ENCODE measurements at places on chromosomes 7 and 10. TPM values are rescaled to one million over a fixed set of nuclear protein-coding genes. Genes with fewer than 3 reads are reported as not detected.

DNA sequence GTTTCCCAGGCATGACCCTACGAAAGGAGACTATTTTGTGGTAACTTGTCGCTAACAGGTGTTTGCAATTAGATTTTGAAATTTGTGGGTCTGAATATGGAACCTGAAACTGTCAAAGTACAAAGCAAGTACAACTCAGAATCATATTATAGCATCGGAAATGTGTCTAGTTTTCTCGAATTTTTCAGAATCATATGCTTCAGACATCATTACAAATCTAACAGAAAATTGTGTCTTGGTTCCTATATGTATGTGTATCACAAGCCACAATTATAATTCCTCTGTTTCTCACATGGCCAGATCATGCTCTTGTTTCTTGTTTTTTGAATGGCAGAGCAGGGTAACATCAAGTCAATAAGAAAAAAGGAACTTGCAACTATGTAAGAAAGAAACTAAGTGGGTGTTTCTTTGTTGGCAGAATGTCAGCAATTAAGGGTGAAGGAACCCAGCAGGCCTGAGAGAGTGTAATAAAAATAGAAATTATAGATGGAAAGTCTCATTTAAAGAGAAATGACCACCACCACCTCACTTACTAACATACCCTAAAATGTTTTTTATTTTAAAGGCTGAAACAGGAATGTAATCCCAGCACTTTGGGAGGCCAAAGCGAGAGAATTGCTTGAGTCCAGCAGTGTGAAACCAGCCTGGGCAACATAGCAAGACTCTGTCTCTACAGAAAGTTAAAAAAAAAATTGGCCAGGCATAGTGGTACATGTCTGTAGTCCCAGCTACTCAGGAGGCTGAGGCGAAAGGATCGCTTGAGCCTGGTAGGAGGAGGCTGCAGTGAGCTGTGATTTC is 51.3 kb downstream of the PRTFDC1 start:
- DNase-seq = peak; percentile 48

GRCh38 chr7:28686418-28686800 is 271.7 kb downstream of the TRIL start:
- DNase-seq = peak; percentile 81

UTF1 gene
- total RNA-seq = not detected

DNA sequence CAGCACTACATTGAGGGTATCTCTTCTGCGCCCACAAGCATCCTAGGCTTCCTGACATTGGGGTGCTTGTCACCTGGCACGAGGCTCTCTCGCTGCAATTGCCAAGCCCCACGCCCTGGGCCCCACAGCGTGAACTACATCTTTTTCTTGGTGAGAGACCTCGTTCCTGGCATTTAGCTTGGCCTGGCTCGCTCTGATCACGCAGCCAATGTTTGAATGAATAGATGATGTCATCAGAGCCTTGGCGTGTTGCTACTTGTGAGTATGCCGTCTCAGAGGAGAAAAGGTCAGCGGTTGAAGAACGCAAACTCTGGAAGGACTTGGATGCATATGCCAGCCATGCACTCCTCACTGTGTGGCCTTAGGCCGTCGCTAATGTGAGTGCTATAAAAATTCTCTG is 150.2 kb upstream of the AUTS2 start:
- DNase-seq = peak; percentile 11

GRCh38 chr7:111528331-111528730 is 34.0 kb downstream of the IMMP2L start:
- DNase-seq = no peak

RHOBTB1 gene
- total RNA-seq = 33.9 TPM

- DNase-seq = no peak
Observed at GRCh38 chr10:47026301-47027107, 115.3 kb downstream of the PTPN20 start.

DNA sequence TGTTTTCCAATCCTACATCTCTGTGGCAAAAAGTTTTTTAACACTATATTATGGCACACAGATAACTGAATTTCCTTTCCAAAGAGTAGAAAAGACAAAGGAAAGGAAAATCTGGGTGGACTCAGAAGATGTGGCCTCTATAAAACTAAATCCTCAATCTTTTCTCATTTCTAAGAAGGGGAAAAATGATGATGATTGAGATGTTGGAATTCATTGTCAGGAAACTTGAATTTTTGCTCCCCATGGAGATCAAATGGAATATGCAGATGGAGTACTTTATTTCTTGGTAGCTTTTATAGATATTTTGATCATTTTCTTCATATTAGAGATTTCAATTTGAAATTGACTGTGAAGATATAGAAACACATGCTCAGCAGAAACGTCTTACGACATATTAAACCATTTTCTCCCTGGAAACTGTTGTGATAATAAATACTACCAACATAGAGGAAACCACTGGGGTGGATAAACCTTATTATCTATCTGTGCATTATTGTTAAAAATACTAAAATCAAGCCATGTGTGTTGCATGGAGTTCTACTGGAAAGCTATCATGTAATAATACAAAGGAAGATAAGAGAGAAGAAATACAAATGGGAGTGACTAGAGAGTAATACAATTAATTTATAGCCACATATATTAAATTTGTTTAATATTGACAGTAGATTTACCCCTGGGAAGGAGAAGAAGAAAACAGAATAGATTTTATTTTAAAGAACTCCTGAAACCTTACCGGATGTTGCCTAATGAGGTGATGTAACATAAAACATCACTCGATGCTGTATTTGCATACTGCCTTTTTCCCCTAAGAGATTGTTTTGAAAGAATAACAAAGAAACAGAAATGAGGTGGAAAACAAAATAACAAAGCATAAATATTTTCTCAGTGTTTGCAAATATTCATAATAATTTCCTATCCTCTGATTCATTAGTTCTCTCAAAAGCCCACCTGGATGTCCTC is 931.2 kb upstream of the C7orf33 start:
- DNase-seq = no peak
